Ovary (tissue), 10 donors: ENCODE measurements at places on chromosomes 6 and 20. TPM values are rescaled to one million over a fixed set of nuclear protein-coding genes. Genes with fewer than 3 reads are reported as not detected.

PLA2G7 gene
- total RNA-seq, result 1.6 TPM

PRRT1 gene
- total RNA-seq, result 28.0 TPM

- DNase-seq, result no peak
- no peaks in the 10 kb centered on the region for H3K4me1 ChIP-seq
- H3K36me3 ChIP-seq, result no peaks in the 10 kb centered on the region
These were observed 174.9 kb upstream of the PRND start for GRCh38 chr20:4546786-4547185.

GRCh38 chr20:44224637-44225036, 14.1 kb upstream of the OSER1 start:
- H3K27ac ChIP-seq, result no peak overlapping the region
- H3K4me3 ChIP-seq, result no peak overlapping the region
- DNase-seq, result no peak
- H3K4me1 ChIP-seq, result no peaks in the 10 kb centered on the region
- no peaks in the 10 kb centered on the region for H3K27me3 ChIP-seq

- no peaks in the 10 kb centered on the region for H3K4me1 ChIP-seq
- no peak overlapping the region for H3K4me3 ChIP-seq
- no peak for DNase-seq
- H3K27me3 ChIP-seq, result no peaks in the 10 kb centered on the region
- no peaks in the 10 kb centered on the region for H3K36me3 ChIP-seq
These were observed 529.6 kb upstream of the RNF217 start for GRCh38 chr6:124432620-124433019.

- no peaks in the 10 kb centered on the region for H3K27me3 ChIP-seq
- no peak for DNase-seq
- no peak overlapping the region for H3K4me3 ChIP-seq
- H3K36me3 ChIP-seq, result no peaks in the 10 kb centered on the region
These were observed 65.9 kb downstream of the PPP1R14C start for GRCh38 chr6:150208611-150209352.

DNA sequence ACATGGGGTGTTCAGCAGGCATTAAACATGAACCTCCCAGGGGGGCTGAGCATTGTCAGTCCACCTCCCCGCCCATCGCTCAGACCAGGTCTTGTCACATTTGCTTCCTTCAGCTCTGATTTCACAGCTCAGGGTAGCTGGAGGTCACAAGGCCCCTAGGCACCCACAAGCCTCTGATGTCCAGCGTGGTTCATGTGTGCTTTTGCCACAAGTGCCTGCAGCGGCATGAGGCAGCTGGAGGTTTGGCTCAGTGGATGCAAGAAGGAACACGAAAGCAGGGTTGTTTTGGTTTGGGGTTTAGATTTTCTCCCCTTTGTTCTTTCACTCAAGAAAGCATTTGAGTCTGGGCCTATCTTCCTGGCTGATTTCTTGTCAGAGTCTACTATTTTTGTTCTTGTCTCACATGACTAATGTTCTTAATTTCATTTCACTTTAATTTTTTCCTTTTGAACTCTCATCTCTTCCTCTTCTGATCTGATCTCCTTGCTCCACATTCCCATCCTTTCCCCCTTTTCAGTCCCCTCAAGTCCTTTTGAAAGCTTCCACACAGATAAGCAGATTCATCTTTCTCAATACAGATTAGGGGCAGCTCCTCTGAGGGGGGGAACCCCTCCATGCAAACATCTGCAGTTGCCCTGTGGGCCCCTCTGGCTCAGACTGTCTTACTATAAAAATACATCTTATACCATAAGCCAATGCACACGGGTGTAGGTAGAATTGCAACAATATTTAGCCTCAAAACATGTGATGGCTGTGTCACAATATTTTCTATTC, 68.1 kb upstream of the CEP85L start:
- H3K4me3 ChIP-seq, result no peak overlapping the region
- H3K27me3 ChIP-seq, result no peaks in the 10 kb centered on the region
- H3K36me3 ChIP-seq, result no peaks in the 10 kb centered on the region
- H3K27ac ChIP-seq, result peak overlapping the region; percentile 54
